ENCODE measurements at places on chromosomes 11 and 22.

GRCh38 chr11:69572861-69573260 lies 68.1 kb upstream of the CCND1 start:
- no peak for DNase-seq

- no peak for DNase-seq
Measured at GRCh38 chr22:27139935-27140511, 482.6 kb downstream of the MIAT start.

DNA sequence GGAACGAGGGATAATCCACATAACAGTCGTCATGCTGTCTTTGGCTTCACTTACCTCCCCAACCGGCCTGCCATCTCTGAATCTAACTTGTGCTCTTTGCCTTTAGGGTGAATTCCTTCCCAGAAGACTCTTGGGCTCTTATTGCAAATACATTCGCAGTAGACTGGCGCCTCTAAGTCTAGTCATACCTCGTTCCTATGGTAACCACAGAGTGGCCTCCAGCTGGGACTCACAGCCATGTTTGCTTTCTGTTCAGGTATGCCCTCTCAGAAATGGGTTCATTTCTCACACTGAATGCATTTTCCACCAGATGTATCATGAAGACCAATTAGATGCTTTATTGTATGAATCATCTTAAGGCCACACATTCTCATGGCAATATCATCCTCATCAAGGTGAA lies 112.7 kb downstream of the FAR1 start:
- no peak for DNase-seq

- no peak for DNase-seq
Measured at GRCh38 chr11:62022211-62022610, 54.8 kb upstream of the FTH1 start.

DNA sequence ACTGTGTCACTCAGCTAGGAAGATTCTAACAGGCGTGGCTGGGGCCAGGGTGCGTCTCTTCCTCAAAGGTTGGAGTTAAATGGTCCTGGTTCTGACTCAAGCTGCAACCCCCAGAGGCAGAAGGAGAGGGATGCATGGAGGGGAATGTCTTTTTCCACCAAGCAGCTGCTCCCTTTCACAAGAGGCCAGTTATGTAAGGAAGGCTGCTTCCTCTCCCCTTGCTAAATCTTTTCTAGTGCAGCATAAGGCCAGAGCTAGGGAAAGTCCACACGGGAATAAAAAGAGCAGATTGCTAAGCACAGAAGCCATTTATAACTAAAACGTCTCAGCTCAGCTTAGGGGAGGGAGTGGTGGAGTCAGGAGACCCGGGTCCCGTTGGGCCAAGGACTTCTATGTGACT lies 10.0 kb downstream of the PVALB start:
- DNase-seq, result no peak

DNA sequence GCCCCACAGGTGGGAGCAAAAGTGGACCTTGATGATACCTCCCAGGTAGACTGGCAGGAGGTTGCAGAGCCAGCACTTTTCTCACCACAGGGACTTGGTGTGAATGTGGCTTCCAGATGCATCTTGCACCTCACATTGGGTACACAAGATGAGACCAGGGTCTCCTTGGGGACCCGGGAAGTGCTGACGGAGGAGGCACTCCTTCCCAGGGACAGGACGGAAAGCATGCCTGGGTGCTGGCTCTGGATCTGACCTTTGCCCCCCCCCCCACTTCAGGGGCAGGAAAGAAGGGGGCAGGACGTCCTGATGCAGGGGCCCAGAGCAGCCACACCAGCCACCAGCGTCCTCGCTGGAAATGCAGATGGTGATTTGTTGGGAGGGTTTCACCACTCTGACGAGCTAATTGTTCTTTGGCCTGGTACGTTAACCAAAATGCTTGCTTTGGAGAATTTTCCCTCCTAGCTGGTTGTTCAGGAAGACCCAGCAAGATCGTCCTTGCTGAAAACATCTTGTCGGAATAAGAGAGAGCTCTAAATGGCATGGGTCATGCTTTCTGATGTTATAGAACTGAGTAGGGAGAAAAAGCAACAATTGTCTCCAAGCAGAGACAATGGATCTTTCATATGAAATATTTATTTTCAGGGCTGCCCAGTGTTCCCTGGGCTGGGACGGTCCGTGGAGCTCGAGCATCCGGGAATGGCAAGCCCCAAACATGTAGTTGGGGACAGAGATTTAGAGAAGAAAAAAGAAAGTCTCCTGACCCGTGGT lies 74.4 kb upstream of the PPARA start:
- no peak for DNase-seq

GRCh38 chr11:4085575-4085974 lies 9.0 kb upstream of the RRM1 start:
- DNase-seq, result no peak

- no peak for DNase-seq
Measured at GRCh38 chr11:113339929-113340589, 25.7 kb downstream of the TTC12 start.

DNA sequence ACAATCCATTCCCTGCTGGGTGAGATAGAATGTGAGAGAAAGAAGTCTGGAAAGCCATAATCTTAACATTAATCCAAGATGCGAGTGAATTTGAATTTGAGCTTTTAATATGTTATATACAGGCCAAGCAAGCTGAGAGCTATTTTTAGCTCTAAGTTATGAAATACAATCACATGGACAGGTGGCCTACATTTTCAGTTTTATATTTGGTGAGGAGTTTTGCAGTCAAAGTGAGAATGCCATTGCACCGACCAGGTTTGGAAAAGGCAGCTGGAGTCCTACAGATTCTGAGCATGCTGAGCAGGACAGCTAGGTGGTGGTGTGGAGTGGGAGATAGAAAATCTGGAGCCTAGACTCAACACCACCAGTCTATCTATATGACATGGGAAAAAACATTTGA lies 12.0 kb downstream of the OR5B21 start:
- no peak for DNase-seq

DNA sequence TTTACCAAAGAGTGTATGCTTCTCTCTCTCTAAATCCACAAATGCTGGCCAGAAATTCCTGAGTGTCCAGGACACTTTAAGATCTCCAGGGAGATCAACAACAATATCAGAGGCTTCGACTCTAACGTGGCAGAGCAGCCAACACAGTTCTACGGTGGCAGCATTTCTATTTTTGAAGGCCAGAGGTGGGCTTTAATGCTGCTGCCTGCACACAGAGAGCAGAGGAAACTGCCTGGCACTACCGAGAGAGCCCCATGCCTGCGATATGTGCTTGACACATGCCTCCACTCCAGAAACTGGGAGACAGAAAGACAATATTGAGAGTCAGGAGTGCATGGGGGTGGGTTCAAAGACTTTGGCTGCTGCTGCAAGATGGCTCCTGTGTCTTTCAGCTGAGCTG lies 48.8 kb upstream of the GALNT18 start:
- no peak for DNase-seq

GRCh38 chr22:37280718-37281117 lies 1.6 kb upstream of the CYTH4 start:
- no peak for DNase-seq

DNA sequence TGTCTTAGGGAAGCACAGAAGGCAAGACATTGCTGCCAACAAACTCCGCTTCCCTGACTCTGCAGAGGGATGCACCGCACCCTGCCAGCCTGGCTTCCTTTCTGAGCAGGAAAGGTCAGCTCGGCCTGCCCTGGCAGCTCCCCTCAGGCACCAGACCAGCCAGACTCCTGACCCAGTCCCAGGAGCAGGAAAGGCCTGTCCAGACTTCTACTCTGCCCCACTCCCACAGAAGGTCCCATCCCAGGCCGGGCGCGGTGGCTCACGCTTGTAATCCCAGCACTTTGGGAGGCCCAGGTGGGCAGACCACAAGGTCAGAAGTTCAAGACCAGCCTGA lies 17.7 kb downstream of the ARRB1 start:
- DNase-seq, result peak; percentile 67

GRCh38 chr11:57235761-57236703 lies 1.0 kb downstream of the APLNR start:
- DNase-seq, result no peak

GRCh38 chr22:36982136-36982535 lies 37.1 kb downstream of the TST start:
- DNase-seq, result no peak

GRCh38 chr11:129894278-129895125 lies 876 bp downstream of the NFRKB start:
- no peak for DNase-seq

Data from cerebellar nuclear complex (tissue), 1 donor.